GM18507 (cell line): ENCODE measurements at places on chromosomes 16 and 17.
A peak's percentile ranks its signal among the peaks of the same experiment; 100 is the strongest.

DNA sequence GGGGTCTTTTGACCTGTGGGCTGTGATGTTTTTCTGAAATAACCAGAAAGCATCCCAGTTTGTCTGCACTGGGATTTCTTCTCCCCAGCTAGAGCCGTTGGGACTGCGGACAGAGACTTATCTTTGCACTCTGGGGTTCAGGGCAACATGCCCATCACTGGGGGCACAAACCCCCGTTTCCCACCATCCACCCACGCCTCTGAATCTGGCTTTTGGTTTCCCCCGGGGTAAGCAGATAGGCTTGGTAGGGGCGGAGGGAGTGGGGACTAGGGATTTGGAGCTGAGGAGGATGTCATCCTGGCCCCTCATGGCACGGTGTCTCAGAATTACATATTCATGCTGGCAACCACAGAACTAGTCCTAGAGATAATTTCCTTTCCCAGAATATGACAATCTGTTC is 68.6 kb downstream of the CCDC182 start:
- DNase-seq: no peak

DNA sequence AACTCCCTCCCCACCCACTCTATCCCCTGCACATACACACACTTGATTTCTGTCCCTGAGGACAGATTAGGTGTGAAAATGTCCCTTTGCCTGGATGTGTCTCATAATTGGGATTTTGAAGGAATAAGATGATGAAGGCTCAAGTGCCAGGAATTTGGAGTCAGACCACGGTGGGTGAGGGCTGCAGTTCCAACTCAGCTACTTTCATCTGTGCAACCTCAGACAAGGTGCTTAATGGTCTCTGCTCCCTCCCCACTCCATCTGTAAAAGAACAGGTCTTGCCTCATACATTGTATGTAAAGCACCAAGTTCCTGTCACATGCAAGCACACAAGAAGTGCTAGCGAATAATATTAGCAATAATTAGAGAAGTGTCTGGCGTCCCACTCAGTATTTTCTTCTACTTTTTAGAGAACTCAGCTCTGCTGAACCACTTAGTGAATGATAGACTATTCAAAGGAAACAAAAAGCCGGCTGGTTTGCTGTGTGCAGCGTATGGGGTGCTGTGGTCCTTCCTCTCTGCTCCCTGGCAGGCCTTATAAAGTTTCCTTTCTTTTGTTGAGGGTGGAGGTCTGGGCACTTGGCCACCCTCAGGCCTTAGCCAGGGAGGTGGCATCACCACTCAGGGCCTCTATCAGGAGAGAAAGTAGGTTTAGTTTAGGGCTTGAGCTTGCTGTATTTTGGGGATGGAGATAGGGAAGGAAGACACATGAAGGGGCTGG is 6.4 kb downstream of the TBX4 start:
- no peak for DNase-seq

- no peak for DNase-seq
Observed at GRCh38 chr16:1731603-1732002, 25.6 kb downstream of the MAPK8IP3 start.

DNA sequence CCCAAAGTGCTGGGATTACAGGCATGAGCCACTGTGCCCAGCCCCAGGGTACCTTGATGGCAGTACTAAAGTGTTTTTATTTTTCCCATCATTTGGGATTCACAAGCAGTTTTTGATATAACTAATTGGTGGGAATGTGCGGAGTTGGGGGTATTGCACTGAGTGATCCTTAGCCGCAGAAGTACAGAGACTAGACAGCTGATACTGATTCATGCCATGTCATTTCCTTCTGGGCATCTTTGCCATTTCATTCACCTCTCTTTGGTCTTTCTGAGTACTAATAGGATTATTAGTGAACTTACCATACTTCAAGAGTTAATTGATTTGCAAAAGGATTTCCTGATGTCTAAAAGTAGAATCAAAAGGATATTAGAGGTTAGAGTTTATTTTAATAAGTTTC is 9.7 kb downstream of the NMT1 start:
- DNase-seq: no peak

- no peak for DNase-seq
Observed at GRCh38 chr16:86668136-86668910, 90.0 kb downstream of the FOXL1 start.

DNA sequence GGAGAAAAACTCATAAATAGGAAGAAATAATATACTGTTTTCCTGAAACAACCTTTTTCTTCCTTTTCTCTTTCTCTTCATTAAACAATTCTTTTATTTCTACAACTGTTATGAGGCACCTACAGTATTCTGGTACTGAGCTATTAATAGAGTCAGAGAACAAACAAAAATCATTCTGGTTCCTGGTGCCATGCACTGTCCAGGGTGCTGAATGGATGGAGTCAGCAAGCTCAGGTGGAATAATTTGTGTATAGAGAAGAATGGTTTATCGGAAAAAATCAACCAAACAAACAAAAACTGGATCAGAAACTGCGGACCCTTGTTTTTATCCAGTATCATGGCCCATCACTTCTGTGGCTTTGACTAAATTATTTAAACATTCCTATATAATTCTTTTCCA is 430.3 kb upstream of the GOT2 start:
- DNase-seq: no peak

DNA sequence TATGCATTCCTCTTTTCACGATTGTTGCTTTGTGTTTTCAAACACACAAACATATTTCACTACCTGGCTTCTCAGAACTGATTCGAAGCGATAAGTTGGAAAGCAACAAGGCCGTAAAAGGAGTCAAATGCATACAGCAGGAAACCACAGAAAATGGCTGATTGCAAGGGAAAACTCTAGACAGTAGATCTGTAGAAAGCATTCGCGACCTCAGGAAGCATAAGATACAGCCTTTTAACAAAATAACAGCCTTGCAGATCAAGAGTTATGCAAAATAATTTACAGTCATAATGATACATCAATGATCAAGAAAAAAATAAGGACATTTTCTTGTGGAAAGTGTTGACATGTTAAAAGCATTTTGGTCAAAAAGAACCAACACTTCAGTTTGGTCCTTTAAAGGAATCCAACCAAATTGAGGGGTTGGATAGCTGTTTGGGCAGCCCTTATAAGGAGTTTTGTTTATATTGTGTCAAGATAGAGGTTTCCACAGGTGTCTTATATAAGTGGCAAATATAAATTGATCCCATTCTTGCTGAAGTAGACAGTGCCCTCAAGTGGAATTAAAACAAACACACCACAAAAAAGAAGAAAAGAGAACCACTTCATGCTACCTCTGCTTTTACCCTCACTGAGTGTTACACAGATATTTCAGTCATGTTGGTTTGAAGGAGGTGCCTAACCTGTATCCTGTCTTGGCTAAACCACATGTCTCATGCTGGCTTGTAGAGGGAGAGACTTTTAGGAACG is 5.5 kb downstream of the CYLD start:
- no peak for DNase-seq

DNA sequence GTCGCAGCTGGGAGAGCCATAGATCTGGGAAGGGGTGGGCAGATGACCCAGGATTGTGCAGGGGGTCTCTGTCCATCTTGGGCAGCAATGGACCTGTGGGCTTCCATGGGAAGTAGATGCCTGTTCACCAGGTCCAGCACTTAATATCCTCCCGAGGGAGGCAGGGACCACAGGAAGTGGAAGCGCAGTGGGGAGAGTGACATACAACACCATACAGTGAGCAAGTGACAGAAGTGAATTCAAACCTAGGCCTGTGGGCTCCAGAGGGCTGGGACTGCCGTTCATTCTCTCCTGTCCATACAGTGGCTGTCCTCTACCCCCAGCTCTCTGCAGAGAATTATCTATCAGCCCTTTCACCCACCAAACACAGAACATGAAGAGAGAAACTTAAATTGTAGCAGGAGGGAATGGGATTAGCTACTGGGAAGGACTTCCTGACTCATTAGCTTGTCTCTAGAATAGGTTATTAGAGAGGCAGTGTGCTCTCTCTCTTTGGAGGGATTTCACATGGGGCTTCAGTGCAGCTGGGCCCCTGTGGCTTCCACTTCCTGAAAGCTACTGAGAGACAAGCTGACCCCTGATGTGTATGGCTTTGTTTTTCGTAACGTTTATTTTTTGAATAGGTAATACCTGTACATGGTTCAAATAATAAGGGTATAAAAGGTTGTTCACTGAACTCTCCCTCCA is 13.1 kb upstream of the SEZ6 start:
- no peak for DNase-seq

DNA sequence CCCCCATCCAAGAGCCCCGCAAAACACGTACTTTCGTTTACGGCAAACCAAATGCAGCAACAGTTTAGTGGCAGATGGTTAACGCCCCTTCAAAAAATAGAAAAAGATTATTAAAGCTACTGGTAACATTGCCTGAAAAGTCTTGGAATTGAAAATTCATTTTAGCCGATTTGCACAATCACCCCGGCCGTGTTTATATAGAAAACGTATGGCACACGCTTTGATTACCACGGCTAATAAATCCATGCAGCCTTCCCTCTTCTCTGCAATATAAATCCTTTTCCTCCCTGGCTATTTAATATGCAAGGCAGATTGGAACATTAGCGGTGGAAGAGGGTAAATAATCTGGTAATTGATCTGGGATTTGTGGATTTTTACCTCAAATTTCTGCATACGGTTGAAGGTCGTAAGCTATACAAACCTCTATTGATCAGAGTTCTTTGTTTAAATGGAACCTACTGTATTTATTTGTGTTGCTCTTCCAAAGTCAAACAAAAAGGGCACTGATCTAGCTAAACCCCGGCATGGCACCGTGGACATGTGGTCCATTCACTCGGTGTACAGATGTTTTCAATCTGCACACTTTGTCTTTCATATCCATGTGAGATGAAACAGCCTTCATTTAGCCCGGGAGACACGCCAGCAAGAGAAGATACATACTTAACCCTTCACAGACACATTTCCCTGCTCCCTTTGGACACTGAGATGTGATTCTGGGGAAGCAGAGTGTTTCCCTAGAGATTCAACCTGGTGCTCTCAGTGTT is 238.1 kb upstream of the MAF start:
- no peak for DNase-seq

GRCh38 chr16:8661703-8662102 is 12.7 kb upstream of the ABAT start:
- no peak for DNase-seq

DNA sequence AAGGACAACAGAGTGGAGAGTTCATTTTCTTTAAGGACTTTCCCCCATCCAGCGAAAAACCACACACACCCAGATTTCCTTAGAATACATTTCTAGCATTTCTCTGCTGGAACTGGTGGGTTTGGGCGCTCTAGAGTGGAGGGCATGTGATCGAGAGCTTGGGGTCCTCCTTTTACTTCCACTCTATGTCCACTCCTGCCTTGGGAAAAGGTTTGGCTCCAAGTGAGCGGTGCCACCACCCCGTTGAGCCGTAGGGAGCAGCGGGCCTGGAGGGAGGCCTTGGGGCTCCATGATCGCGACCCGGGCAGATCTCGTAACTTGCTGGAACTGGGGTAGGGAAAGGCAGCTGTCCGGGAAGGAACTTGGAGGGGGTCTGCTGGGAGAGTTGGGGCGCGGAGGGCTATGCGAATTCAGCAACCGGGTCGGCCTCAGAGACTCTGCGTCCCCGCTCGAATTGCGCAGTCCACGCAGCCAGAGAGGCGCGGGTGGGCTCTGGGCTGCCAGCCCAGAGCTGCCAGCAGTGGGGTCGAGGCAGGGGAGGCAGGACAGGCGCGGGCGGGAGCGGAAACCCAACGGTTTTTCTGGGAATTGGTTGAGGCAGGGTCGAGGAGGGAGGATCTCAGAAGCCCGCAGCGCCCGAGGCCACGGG is 2.3 kb downstream of the DLX4 start:
- DNase-seq: no peak

DNA sequence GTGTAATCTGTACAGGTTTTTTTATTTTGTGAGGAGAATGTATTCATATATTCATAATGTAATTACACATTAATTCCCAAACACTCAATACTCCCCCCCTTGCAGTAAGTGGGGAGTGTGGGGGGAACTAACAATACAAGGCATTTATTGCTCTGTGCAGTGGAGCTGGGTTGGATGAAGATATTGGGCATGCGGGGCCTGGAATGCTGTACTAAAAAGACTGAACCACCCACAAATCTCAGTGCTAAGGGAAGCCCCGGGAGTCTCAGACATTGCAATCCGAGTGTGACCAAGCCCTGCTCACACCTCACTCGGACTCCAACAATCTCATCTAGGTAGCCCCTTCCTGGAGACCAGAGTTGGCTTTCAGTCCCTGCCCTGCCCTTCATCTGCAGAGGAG is 6.0 kb downstream of the PLLP start:
- no peak for DNase-seq

DNA sequence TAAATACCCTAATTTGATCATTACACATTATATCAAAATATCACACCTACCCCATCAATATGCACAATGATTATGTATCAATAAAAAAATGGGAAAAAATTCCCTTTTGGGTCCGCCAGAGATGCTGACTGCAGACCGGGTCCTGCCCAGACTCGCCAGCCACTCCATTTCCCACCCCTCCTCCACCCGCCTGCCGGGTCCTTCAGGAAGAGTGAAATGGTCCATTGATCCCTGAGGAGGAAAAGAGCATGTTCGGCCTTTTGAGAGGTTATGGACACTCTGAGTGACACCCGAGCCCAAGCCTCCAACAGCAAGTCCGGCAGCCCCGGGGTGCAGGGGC is 123.9 kb upstream of the ZFHX3 start:
- no peak for DNase-seq

DNA sequence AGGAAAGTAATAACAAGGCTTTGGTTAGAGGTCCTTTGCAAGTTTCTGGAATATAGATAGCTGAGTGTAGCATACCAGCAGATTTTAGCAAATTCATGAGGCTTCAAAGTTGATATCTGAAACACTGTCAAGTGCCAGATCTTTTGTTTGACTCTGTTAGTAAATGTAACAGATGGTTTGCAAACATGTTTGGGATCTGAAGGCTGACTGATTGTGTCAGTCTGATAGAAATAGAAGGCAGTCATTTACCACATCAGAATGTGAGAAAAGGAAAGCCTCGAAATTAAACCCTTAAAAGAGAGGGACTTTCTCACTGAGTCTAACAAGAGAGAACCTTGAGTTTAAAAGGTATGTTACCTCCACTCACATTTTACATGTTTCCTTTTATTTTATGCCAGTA is 371.5 kb downstream of the KIF2B start:
- DNase-seq: no peak

DNA sequence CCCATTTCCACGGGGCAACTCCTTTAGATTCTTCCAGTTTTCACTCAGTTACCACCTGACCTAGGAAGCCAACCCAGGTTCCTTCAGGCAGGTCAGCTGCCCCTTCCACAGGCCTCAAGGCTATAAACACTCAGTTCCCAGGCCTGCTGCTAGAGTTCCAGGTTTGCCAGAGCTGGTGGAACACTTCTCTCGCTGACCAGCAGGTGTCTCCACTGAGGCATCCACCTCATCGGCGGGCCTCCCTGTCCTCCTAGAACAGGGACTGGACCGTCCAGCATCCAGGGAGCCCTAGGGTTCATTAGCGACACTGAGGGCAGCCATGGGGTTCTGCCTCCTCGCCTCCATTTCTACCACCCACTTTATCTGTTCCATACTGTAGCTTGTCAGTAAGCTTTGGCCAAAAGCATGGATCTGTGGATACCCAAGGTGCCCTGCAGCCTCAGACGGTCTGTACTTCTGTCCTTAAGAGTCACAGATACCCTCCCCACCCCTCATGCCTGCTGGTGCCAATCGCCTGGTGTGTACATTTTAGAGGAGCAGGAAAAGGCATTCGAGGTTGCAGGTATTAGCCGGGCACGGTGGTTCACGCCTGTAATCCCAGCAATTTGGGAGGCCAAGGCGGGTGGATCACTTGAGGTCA is 29.0 kb downstream of the PIMREG start:
- DNase-seq: peak; percentile 76
